ENCODE measurements at places on chromosomes 5 and 9. TPM values are rescaled to one million over a fixed set of nuclear protein-coding genes. Genes with fewer than 3 reads are reported as not detected.

GRCh38 chr5:61313960-61314681 is 17.9 kb upstream of the ZSWIM6 start:
- no peak for DNase-seq

DNA sequence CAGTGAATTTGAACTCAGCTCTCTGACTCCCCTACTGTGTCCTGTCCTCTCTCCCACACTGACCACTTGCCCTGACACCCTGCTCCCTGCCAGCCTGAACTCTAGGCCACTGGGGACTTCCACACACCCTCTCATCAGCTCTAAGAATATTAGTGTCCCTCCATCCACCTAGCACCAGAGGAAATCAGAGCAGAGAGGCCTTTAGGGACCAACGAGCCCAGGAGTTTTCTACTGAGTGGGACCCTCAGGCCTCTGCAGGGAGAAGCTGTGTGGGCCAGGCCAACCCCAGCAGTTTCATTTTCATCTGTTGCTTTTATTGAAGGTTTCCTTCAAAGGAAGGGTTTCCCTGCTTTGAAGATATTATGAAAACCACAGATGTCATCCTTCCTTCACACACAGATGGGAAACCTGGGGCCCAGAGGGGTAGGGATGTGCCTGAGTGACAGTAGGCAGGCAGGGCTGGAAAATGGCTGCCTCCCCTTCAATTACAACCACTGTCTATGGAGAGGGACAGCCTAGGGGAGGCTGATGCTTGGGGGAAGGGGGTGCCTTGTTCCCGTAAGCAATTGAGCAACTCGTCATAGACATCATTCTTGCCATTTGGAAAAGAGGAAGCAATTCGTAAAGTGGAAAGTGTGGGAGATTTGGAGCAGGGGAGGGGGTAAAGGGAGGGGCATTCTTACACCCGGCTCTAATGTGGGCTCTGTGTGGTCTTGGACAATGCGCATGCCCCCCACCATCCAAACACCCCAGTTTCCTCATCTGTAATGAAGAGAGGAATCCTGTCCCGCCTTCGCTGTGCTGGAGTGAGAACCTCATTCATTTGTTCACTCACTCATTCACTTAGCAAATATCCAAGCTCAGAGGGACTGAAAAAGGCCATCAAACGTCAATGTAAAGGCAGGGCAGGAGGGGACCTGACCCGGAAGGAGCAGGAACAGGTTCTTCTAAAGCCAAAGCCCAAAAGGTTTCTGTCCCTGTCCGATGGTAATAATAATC is 3.9 kb downstream of the GLIPR2 start:
- DNase-seq = no peak

GRCh38 chr9:8337834-8338766 is 538.5 kb upstream of the DMAC1 start:
- no peak for DNase-seq

DNA sequence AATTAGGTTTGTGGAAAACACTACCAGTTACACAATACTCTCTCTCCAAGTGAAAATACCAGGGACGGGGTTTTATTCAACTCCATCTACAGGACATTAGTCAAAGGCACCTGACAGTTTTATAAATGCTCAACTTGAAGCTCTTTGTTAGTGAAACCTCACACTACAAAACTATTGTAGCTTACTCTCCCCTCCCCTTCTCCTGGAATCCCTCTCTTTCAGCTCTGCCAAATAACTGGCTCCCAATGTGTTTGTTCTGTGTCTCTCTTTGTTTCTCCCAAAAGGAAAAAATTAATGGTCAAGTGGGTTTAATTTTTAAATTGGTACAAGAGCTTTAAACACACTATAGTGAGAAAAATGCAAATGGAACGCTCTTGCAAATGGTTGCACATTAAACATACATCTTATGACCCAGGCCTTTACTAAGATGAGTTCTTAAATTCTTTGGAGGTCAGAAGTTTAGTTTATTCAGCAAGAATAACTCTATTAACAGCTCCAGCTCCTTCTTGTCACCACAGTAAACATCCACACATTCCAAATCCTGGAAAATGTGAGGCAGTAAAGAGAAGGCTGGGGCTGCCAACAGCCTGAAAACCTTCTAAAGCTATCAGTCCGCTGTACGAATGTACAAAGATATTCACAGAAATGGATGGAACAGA is 48.4 kb downstream of the ZNF608 start:
- DNase-seq = no peak

GRCh38 chr5:125310749-125311148 is 564.3 kb upstream of the ZNF608 start:
- DNase-seq = no peak

- no peak for DNase-seq
These were observed 67.3 kb downstream of the PSMB7 start for GRCh38 chr9:124347968-124348358.

GRCh38 chr9:105198023-105198422 is 46.4 kb upstream of the SLC44A1 start:
- no peak for DNase-seq

GRCh38 chr5:167564275-167564674 is 727.2 kb upstream of the WWC1 start:
- DNase-seq = no peak

DNA sequence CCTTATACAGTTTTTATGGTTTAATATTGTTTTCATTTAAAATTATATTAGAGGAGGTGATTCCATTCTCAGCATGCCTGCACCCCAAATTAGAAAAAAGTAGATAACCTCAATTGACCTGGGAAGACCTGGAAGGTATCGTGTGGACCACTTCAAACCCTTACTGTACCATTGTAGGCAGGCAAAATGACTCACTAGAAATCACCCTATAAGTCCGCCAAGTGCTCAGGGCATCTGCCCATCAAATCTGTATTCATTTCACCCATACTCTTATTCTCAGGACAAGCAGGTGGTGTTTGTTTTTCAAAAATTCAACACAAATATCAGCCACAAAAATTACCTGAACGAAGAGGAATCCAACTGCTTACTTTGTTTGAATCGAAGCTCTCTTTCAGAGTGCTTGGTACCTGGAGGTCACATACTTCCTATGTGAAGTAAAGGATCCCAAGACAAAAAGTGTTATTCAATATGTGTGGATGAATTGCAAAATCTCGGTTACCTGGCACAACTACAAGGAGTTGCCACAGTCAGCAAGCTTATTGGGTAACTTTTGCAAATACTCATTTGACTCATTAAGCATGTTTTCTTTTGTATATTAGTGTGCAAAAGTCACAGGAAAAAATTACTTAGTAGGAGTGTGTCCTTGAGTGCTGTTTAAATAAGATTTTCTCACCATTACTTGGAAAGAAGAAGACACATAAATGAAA is 216.2 kb downstream of the ENC1 start:
- no peak for DNase-seq

GRCh38 chr5:1435369-1435768 is 9.9 kb downstream of the SLC6A3 start:
- DNase-seq = no peak

GRCh38 chr5:155878991-155879575 is 447.9 kb upstream of the SGCD start:
- no peak for DNase-seq

DNA sequence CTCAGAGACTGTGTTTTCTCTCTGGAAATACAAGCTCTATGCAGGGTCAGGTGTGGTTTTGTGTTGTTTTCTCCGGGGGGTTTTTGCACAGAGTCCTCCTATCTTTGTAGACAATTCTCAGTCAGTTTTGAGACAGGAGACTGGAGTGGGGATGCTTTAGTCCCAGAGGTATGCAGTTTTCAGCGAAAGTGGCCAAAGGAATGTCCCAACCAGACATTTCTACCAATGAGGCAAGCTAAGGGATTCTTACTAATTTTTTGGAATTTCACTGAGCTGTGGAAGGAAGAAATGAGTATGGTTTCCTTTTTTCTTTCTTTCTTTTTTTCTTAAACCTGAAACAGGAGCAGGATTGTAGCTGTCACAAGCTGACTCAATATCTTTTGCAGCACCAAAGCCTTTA is 35.3 kb upstream of the PLPP1 start:
- no peak for DNase-seq

Gene SLC6A3
- total RNA-seq = not detected

Gene BAAT
- total RNA-seq = 0.14 TPM

Gene PPP2R2B
- not detected for total RNA-seq

Gene LCN9
- not detected for total RNA-seq

Gene PCDHGB5
- 0.72 TPM for total RNA-seq

Gene PCDHB3
- total RNA-seq = 0.14 TPM

Gene ORM2
- total RNA-seq = not detected

All from NCI-H460 (cell line).